Effector CD4-positive, alpha-beta T cell (primary cell): ENCODE measurements at places on chromosomes 6 and 20.

- no peak for DNase-seq
These were observed 27.7 kb downstream of the FAM50B start for GRCh38 chr6:3876866-3877265.

GRCh38 chr20:3248167-3248992 lies 9.4 kb upstream of the SLC4A11 start:
- no peak for DNase-seq

DNA sequence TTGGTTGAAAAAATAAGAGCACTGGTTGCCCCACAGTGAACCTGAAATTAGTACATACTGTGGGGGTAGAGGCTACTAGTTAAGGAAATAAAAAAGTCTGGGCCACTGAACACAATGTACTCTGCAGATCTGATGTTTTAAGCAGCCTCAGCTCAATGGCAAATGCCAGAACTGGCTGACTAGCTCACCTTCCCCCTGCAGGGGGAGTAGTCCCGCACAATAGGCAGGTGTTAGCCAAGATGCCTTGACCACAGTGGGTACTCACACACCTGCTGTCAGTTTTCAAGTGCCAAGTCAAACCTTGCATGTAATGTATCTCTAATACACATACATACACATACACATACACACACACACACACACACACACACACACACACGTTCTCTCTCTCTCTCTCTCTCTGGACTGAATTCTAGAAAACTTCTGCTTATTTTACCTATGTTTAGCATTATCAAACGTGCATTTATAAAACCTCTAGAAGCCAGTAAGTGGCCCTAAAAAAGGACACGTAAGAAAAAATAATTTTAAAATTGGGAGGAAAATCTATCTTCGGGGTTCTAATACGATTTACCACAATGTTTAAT lies 36.1 kb downstream of the GMDS start:
- DNase-seq = no peak

DNA sequence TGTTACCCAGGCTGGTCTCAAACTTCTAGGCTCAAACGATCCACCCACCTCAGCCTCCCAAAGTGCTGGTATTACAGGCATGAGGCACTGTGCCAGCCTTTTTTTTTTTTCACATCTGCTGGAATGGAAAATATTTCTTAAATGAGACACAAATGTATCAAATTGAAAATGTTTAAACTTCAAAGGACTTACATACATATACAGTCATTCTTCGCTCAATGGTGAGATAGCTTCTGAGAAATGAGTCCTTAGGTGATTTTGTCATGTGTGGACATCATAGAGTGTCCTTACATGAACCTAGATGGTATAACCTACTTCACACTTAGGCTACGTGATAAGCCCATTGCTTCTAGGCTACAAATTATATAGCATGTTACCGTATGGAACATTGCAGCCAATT lies 43.1 kb downstream of the MICA start:
- no peak for DNase-seq

- no peak for DNase-seq
These were observed 1.4 kb upstream of the BANF2 start for GRCh38 chr20:17698384-17698783.

GRCh38 chr6:159104931-159105330 lies 60.1 kb upstream of the TAGAP start:
- no peak for DNase-seq

GRCh38 chr6:27687154-27688013 lies 214.5 kb upstream of the ZNF184 start:
- DNase-seq = peak; percentile 60

DNA sequence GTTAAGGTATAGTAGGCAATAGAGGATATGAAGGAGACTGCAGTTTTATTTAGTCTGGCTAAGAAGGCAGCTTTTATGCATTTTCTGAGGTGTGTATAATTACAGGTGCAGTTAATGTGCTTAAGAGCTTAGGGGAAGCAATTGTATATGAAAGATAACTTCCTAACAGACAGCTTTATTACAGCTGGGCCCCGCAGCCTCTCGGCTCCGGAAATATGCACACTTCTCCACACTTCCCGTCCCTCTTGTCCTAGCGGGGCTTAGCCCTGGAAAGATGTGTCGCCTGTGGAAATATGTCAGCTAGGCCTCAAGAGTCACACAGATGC lies 178.4 kb upstream of the ARID1B start:
- DNase-seq = no peak

- DNase-seq = no peak
These were observed 102.3 kb upstream of the TBX18 start for GRCh38 chr6:84866715-84867114.

- no peak for DNase-seq
These were observed 43.9 kb downstream of the FILIP1 start for GRCh38 chr6:75449630-75450206.

GRCh38 chr6:53794137-53794719 lies 577 bp upstream of the LRRC1 start:
- peak; percentile 38 for DNase-seq

- no peak for DNase-seq
These were observed 865.3 kb upstream of the GJE1 start for GRCh38 chr6:141267420-141267819.

DNA sequence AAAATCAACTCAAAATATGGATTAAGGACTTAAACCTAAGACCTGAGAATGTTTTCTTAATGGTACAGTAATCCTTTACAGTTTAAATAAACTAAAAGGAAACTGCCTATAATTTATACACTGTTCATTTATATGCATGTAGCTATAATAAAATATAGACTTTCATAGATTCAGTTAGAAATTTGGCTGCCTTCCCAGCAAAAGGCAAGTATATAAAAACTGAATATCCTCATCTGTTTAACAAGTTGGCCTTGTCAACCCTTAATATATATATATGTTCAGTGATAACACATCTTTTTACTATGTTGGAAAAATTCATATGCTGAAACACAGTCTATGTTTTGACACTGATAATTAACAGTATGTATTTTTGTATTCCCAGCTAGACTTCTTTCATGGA lies 123.1 kb downstream of the GRIK2 start:
- DNase-seq = no peak

GRCh38 chr6:107991061-107991460 lies 33.1 kb upstream of the SEC63 start:
- DNase-seq = no peak

GRCh38 chr6:111984081-111984480 lies 69.8 kb upstream of the CCN6 start:
- DNase-seq = no peak

DNA sequence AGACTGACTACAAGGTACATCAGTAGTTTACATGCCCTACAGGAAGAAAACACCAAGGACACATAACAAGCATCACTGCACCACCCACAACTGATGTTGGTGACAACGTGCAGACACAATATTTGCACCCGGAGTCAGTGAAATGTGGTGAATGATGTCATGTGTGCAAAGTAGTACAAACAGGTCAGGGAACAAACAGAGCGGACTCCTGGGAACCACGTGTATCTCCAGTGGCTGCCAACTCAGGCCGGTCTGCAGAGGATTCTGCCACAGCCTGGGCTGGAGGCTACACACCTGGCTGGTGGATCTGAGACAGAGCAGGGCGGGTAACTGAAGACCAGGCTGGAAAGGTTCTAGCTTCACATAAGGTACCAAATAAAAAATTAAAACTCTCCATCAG lies 28.2 kb upstream of the RPS6KA2 start:
- DNase-seq = no peak

DNA sequence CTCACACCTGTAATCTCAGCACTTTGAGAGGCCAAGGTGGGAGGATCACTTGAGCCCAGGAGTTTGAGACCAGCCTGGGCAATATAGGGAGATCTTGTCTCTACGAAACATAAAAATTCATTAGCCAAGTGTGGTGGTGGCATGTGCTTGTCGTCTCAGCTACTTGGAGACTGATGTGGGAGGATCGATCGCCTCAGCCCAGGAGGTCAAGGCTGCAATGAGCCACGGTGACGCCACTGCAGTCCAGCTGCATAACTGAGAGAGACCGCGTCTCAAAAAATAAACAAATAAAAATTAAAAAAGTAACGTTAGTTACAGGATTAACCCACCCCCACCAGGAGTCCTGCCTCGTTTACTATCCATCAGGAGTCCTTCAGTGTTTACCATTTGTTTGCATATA lies 345.1 kb downstream of the BTBD3 start:
- no peak for DNase-seq

- DNase-seq = no peak
These were observed 289.9 kb upstream of the ZFP64 start for GRCh38 chr20:52481443-52481842.

- no peak for DNase-seq
These were observed 62.9 kb downstream of the QRSL1 start for GRCh38 chr6:106692112-106692818.

- DNase-seq = no peak
These were observed 445.8 kb upstream of the CITED2 start for GRCh38 chr6:139820210-139820609.
